Stimulated activated CD4-positive, alpha-beta T cell treated with anti-CD3 and anti-CD28 coated beads, Interleukin-1b, Interleukin-23, amount 100 ng/mL, for 1 hour (primary cell): ENCODE measurements at places on chromosomes 11 and 22.

- DNase-seq = no peak
These were observed 140.3 kb downstream of the GRIK4 start for GRCh38 chr11:120651836-120652235.

DNA sequence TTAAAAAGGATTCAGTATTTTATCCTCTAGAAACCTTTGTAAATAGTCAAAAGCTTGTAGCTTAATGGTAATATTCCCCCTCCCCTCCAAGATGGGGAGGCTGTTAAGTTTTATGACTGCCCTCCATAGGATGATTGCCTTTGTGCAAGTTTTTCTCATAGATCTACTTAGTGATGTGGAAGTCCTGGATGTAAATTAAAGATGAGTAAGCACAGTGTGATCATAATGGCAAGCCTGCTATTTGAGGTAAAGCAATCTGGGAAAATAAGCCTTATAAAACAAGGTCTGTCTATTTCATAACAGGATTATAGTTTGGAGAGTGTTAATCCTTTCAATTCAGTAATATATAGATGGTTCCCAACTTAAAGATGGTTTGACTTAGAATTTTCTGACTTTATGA, 216.3 kb downstream of the DDX10 start:
- DNase-seq = no peak

DNA sequence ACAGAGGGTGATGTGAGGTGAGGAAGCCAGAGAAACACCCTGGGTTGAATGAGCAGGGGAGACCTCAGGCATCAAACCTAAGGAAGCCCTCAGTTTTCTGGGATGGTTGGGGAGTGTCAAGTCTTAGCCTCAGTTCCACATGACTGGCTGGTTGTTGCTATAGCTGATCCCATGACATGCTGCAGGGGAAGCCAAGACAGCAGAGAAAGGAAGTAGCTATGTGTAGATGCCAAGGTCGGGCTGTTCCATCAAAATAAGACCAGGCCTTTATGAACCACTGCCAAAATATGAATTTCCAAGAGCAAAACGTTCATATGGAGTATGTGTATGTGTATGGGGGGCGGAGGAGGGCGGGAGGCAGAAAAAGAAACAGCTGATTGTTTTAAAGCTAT, 11.6 kb downstream of the CD59 start:
- DNase-seq = no peak

GRCh38 chr11:77213589-77214428, 85.8 kb downstream of the MYO7A start:
- DNase-seq = no peak

DNA sequence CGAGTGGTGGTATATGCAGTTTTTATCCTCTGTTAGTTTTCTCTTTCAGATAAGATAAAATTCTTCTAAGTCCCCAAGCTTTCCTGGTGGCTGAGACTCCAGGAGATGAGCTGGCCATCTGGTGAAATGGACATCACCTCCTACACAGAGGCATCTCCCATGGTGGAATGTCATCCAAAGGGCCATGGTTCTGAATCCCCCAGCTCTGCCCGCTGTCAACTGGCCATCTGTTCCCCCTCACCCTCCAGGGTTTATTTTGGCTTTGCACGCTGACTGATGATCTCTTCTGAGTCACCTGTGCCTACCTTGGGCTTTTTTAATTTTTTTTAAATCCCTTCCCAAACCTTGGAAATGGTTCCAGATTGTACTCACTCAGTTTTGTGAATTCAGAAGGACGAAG, 142.2 kb downstream of the HIPK3 start:
- DNase-seq = no peak
